ENCODE measurements at places on chromosomes 13 and 19.

DNA sequence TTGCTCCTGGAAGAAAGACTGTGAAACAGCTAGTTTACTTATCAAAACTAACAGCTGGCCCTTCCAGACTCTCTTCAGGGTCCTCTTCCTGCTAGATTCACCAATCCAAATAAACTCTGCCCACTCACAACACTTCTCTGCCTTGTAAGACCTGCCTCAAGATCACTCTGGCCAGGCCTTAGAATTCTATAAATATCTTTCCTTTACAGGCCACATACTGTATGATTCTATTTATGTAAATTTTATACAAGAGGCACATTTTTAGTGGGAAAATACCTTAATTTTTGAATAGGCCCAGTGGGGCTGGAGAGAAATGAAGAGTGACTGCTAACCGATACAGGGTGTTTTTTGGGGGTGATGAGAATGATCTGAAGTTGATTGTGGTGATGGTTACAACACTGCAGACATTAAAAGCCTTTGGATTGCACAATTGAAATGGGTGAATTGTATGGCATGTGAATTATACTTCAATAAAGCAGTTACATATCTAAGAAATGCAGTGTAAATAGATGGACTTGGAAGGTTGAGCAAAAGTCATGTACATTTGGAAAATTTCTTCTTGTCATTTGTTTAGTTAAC, 141.8 kb downstream of the GPC5 start:
- peak; percentile 71 for DNase-seq

DNA sequence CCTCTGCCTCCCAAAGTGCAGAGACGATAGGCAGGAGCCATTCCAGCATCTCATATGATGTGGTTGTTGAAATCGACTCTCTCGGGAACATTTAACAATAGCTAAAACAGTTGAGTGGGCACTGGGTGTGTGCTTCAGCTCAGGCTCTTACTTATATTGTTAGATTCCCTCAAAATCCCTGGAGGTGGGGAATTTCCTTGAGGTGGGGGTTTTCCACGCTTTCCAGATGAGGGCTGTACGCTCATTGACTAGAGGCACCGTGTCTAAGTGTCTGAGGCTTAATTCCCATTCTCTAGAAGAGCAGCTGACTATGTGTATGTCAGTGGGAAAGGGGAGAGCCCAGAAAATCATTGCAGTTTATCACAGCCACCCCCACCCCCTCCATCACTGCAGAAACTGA, 10.8 kb upstream of the GRAMD1A start:
- DNase-seq: no peak

DNA sequence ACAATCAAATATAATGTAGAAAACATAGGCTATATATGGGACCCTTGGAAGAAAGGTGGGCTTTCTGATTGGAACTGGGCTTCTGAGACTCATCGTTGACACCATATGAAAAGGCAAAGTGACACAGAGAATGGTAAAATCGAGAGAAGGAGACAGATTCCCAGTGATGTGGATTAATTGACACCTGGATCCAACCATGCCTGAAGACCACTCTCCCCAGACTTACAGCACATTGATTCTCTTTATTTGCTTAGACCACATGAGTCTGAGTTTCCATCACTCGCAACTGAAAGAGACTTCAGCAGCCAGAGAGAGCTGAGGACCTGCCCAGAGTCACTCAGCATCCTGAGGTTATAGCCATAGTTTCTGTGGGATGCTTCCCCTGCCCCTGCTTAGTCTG, 6.0 kb downstream of the CYP4F11 start:
- no peak for DNase-seq

DNA sequence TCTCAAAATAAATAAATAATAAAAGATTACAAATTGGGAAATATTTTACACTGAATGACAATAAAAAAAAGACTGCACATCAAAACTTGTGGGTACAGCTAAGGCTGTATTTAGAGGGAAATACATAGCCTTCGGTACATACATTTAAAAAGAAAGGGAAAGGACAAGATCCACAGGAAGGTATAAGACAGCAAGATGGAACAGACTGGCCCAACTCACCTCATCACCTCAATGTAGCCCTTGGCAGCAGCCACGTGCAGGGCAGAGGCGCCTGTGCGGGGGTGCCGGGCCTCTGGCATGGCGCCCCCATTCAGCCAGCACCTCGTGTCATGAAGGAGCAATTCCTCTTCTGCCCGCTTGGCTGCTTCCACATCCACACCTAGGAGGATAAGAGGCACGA, 14.2 kb downstream of the PPP1R12C start:
- DNase-seq: no peak

DNA sequence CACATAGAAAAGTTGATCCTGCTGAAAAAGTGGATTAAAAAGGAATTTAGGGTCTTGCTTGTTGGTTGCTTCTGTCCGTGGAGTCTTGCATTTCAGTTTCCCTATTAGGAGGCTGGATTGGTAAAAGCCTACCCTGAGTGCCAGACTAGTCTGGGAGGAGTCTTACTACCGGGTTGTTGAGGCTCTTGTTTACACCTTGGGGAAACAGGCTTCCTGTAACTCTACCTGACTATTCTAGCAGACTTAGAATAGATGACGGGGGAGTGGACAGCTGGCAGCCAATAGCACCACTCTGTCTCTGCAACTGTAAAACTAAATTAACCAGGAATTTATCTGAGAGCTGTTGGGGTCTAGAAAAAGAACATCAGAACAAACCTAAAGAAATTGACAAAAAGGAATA, 11.3 kb upstream of the MPHOSPH8 start:
- no peak for DNase-seq

- no peak for DNase-seq
Observed at GRCh38 chr13:26759249-26759906, 1.2 kb downstream of the GPR12 start.
